AG04450 (cell line): ENCODE measurements at places on chromosomes 3 and 15.

DNA sequence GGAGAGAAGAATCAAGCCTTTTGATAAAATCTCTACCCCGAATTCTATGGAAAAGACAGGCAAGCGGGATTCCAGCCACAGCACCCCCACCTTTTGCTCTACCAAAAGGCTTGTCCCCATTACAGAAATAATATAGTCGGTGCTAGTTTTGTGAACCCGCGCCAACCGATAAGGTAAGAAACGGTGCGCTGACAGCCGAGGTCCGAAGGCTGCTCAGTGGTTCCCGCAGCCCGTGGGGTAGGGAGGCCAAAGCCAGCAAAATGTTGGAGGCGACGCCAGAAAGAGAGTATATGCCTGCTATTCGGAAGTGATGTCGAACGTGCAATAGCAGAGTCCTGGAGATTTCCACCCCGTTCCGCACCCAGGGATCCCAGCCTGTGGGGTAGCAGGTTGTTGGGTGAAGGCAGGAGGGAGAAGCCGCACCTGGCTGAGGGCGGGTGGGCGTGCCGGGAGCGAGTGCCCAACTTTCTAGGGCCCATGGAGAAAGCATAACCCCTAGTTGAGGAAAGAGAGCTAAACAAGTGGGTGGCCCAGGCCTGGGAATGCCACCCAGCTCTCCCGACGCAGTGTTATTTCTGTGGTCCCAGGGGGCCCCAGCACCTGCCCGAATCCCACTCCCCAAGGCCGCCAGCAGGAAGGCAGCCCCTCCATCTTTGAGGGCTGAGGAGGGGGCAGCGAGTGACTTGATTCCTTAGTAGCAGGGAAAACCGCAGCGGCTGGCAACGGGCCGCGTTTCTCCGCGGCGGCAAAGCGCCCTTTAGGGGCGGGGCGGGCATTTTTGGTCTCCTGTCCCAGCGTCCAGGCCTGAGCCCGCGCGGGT, 7.9 kb upstream of the SOX2 start:
- DNase-seq, result no peak

DNA sequence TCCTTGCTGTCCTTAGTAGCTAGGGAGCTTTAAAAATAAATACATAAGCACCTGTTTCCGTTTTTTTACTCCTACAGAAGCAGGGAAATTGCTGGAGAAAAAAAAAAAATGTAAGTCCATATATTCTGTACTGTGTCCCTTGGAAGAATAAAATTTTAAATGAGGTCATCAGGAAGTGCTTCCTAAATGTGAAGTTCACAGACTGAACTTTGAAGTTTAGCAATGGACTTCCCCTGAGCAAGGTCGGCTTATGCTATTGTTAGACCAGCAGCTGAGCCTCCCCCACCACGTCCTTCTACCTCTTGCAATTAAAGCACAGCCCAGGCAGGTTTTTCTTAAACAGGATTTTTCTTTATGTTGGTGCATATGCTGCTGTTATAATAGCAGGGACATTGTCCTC, 26.3 kb downstream of the LIPC start:
- no peak for DNase-seq

DNA sequence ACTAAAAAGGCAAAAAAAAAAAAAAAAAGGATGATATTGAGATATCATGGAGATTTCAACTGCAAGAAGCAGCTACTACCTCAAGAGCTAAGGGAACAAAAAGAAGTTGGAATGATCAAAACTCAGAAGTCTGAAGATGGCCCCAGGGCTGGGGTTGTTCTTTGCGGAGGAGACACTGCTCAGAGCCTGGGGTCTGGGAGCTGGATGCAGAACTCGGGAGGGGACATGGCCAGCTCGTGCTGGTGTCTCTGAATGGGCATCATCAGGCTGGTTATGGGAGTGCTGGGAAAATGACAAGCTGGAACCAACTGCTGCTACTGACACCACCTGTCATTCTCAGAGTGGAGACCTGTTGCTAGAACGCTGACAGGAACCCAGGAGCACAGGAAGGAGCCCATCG, 14.2 kb upstream of the ADIPOQ start:
- DNase-seq, result no peak

GRCh38 chr3:195169011-195169649, 101.8 kb downstream of the XXYLT1 start:
- no peak for DNase-seq
